Mucosa of descending colon (tissue), 3 donors: ENCODE measurements at places on chromosomes 1 and 21.

- no peak for DNase-seq
Measured at GRCh38 chr1:17014671-17015567, 3.2 kb upstream of the ATP13A2 start.

GRCh38 chr1:173409613-173410012, 67.5 kb upstream of the PRDX6 start:
- no peak for DNase-seq

DNA sequence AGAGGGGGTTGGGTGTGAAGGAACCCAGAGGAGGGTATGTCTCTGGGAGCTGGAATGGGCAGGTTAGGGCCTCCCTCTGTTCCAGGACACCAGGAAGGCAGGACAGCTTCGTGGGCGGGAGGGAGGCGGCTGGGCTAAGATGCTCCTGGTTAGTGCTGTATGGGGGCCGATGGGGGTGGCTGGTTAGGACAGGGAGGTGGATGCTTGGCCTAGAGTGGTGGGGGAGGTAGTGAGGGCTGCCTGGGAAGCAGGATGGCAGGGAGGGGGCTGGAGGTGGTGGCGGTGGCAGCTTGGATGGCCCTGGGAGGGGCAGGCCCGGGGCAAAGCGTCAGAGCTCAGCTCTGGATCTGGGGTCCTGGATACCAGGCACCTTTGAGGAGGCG, 6.2 kb upstream of the MMP23B start:
- DNase-seq: no peak

DNA sequence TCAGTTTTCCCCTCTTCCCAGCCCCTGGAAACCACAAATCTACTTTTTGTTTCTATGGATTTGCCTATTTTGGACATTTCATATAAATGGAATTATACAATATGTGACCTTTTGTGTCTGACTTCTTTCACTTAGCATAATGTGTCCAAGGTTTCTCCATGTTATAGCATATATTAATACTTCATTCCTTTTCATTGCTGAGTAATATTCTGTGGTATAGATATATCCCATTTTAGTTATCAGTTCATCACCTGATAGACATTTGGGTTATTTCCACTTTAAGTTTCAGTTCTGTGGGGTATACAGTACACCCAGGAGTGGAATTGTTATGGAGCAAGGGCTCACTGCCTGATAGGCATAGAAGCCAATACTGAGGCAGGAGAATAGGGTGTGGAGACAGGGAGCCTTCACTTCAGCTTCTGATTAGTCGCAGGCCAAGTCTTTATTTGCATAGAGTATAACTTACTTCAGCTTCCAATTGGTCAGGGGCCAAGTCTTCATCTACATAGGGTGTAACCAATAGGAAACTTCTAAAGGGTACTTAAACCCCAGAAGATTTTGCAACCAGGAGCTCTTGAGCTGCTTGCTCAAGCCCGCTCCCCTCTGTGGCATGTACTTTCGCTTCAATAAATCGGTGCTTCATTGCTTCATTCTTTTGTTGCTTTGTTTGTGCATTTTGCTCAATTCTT, 8.3 kb upstream of the NVL start:
- no peak for DNase-seq

GRCh38 chr1:34657266-34657665, 97.6 kb upstream of the GJB5 start:
- no peak for DNase-seq

GRCh38 chr1:92754719-92755050, 30.2 kb downstream of the EVI5 start:
- no peak for DNase-seq

- no peak for DNase-seq
Measured at GRCh38 chr1:100239961-100240360, 9.7 kb downstream of the DBT start.

DNA sequence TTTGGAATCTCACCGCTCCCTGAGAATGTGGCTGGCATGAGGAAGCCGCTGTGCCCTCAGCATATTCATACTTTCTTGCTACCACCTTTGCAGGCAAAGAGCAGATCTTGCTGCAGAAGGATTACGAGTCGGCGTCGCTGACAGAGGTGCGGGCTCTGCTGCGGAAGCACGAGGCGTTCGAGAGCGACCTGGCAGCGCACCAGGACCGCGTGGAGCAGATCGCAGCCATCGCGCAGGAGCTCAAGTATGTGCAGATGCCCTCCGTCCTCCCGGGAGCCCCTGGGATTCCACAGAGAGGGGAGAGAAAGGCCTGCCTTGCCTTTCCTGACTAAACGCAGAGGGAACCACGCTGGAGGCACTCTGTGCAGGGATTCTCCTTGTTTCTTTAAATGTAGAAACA, 50.6 kb upstream of the MTR start:
- no peak for DNase-seq

GRCh38 chr1:214471458-214471857, 79.9 kb downstream of the PTPN14 start:
- DNase-seq: no peak

- no peak for DNase-seq
Measured at GRCh38 chr21:40177979-40178378, 310.7 kb downstream of the PCP4 start.

- no peak for DNase-seq
Measured at GRCh38 chr1:113018911-113019310, 54.1 kb upstream of the LRIG2 start.
